ENCODE measurements at places on chromosomes 7 and 10.

DNA sequence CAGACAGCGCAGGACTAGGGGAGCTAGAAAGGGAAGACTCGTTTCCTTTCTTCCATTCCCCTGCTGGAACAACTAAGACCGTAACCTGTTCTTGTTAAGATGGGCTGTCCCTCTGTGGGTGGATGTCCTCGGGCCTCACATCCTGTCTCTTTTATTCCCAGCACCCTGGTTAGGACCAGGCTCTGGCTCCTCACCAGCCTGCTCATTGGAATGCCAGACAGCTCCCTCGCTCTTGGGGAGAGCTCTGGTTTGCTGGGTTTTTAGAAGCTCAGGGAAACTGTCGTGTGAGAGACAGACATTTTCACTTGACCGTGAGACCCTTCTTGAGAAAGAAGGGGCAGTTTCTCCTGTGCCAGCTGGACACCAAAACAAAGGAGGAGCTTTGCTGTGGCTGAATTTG, 58.1 kb upstream of the HABP2 start:
- DNase-seq = no peak

GRCh38 chr10:1036341-1036791, 10.7 kb upstream of the IDI2 start:
- no peak for DNase-seq

GRCh38 chr7:120402079-120402767, 129.2 kb downstream of the KCND2 start:
- no peak for DNase-seq

GRCh38 chr10:124063750-124064603, 29.4 kb downstream of the CHST15 start:
- DNase-seq = no peak

GRCh38 chr7:112124061-112124766, 82.0 kb downstream of the DOCK4 start:
- no peak for DNase-seq
